ENCODE measurements at places on chromosomes 1 and 21.

DNA sequence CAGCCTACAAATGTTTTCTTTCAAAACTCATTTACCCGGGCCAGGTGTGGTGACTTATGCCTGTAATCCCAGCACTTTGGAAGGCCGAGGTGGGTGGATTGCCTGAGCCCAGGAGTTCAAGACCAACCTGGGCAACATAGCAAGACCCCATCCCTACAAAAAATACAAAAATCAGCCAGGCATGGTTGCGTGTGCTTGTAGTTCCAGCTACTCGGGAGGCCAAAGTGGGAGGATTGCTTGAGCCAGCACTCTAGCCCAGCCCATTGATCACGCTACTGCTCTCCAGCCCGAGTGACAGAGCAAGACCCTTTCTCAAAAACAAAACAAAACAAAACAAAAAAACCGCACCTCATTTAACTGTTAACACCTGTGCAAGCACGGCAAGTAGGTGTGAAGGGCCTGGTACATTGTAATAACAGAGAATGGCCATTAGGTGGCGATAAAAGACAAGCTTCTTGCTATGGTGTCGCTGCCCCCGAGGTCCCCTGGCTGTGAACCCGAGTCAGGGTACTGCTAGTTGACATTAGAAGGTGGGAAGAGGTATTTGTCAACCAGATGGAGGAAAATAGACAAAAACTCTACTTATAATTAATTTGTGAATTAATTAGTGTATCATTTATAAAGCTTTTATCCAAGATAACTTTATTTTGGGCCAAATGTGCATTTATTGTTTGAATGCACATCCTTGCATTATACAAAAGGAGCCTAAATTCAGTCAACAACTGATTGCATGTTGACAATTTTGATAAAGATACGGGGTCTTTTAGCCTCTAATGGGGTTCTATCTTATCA lies 66.5 kb downstream of the SH3BGR start:
- DNase-seq, result no peak

DNA sequence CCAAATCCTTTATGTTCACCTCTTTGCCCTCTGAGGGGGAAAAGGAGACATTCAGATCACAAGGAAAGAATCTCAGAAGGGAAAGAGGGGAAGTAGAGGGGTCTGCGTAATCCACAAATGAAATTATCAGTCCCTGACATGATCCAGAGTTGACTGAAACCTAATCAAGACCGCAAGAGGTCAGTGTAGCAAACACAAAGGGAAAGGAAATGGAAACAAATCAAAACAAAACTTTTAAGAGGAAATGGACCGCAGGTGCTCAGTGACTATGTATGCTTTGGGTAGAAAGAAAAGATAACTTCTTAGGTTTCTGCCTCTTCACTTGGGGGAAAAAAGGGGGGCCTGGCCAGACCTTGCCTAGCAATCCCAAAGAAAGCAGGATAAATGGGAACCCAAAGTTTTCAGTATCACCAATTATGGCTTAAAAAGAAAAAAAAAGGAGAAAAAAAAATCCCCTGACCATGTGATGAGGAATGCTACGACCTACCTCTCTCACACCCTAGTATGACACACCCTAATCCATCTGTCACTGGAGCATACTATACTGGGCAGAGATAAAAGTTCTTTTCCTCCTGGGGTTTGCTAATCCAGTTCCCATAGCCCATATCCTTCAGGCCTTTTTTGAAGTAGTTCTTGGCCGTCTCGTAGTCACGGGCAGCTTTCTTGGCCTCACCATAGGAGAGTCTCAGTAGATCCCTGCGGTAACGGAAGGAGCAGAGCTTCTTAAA lies 16.9 kb downstream of the CHRNB2 start:
- no peak for DNase-seq

DNA sequence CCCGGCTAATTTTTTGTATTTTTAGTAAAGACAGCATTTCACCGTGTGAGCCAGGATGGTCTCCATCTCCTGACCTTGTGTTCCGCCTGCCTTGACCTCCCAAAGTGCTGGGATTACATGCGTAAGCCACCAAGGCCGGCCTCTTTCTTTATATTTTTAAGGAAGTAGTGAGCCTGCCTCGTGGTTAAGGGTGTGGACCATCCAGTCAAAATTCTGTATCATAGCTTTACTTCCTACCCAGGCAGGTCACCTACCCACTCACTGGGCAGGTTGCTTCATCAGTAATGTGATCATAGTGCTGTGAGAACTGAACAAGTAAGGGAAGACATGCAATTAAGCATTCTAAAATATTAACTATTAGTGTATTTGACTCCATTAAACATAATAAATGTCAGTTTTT lies 8.1 kb upstream of the ACOT7 start:
- no peak for DNase-seq

- DNase-seq, result no peak
Measured at GRCh38 chr1:175470078-175470477, 273.3 kb downstream of the TNR start.

DNA sequence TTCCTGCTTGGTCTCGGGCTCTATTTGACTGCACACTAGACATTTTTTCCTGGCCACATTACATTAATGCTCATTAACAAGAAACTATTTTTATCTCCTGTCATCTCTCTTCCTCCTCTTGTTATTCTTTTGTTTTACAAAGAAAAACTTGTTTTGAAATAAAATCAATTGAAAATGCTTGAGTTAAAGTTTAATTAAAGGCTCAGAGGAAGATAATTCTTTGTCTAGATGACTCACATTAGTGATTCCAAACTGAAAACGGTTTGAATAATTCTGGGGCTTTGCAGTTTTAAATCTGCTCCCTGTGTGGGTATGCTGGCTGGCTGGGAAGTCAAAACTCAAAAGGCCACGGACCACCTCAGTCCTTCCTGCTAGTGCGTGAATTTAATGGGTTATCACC lies 29.6 kb downstream of the RGS5 start:
- DNase-seq, result no peak

DNA sequence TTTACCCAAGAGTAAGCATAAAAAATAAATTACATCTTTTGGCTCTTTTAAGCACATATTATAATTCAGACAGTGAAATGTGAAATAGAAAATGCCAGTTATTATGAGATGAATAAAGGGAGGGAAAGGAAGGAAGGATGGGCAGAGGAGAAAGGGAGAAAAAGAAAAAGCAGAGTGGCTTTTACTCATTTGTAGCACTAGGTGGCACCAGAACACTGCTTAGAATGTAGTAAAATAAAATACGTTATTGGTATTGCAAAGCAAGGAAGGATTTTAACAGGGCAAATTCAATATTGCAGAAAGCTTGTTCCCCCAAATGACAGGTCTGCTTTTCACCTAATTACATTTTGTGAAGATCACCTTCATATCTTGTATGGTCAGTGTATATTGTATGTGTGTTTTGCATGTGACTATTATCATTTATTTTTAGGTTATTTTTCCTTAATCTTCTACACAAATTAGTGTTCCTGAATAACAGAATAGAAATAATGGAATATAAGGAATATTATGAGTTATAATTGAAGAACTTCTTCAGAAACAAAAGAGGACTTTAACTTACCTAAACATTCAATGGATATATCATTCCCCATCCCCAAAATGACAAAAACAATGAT lies 9.1 kb upstream of the PCNX2 start:
- DNase-seq, result no peak

DNA sequence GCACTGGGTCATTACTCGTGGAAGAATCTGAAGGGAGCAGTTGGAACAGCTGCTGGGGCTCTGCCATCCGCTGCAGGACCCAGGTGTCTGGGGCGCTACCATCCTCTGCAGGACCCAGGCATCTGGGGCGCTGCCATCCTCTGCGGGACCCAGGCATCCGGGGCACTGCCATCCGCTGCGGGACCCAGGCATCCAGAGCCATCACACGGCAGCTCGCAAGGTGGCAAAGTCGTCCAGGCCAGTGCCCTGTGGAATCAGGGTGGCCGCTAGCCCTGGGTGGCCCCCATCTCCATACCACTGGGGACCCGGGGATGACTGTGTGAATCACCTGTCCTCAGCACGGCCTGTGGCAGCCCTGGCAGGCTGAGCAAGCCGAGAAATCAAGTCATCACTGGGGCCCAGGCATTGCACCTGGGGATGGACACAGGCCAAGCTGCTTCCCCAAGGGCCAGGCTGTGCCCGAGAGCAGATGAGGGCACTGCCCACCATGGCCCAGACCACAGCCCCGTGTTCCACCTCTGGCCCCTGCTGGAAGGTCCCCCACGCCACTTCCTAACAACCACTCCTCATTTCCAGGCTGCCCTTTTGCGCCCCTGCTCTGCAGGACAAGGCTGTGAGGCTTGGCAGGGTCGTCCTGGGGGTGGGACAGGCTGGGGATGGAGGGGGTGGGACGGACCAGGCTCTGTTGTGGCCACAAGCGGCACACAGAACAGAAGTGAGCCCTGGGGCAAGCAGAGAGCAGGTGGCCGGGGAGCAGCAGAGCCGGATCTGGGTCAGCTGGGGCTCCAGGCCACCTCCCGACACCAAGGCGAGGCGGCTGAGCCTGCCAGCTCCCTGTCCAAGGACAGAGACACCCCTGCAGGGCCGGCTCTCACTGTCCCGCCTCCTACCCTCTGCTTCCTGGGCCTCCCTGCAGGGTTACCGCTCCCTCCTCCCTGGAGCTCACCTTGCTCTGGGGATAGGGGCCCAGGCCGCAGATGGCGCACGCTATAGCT lies 12.7 kb downstream of the GABRD start:
- DNase-seq, result no peak

- DNase-seq, result no peak
Measured at GRCh38 chr21:42466700-42467099, 29.3 kb downstream of the RSPH1 start.

DNA sequence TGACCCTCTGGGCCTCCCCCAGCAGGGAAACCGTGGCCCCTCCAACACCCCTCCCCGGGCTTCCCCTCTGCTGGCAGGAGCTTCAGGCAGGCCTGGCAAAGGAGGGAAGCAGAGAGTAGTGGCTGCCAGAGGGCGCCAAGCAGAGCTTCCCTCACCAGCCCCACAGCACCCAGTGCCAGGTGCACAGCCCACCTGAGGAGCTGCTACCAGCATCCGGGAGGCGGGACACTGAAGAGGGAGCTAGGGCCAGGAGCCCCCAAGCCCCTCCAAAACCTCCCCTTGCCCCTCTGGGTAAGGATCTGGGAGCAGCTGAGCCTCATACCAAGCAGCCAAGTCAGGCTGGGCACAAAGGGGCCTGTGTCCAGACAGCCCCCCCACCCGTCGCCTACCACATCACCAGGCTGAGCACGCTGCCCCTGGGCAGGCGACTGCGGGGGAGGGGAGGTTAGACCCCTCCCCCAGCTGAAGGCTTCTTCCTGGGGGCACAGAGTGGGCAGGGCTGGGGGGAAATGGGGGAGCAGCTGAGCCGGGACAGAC lies 19.6 kb downstream of the CCDC24 start:
- no peak for DNase-seq

GRCh38 chr1:2382621-2383361 lies 8.6 kb downstream of the MORN1 start:
- no peak for DNase-seq

DNA sequence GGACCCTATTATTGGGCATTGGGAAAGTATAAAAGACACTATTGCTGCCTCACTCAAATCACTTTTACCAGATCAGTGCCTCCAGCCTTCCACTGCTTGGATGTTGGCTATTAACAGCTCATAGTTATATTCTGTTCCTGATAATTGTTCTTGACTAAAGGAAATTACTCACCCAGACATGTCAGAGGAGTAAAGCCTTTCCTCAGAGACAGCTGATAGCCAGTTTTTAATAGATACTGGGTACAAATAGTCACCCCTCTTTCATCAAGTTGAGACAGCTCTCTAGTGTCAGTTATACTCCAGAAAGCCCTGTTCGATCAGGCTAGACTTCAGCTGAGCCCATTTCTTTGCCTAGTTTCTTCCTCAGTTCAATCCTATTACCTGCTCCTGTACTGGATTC lies 876.1 kb upstream of the B3GALT2 start:
- DNase-seq, result no peak

GRCh38 chr21:28884481-28884880 lies 108.2 kb downstream of the LTN1 start:
- DNase-seq, result no peak

GRCh38 chr1:34354367-34354766 lies 177.7 kb downstream of the C1orf94 start:
- DNase-seq, result no peak

DNA sequence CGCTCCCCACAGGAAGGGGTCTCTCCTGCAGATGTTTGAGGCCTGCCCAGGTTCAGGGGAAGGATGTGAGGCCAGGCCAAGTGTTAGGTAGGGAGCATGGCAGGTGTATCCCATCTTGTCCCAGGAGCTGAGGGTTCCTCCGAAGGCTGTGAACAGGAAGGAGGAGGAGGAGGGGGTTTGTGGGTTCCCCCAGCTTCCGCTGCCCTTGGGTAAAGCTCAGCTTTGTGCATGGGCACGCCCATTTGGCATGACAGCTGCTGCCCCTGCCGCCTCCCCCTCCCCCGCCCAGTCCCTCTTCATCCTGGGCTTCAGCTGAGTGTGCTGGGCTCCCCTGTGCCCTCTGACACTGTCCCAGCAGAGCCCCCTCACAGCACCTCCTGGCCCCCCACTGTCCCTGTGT lies 25.5 kb downstream of the TNFRSF8 start:
- no peak for DNase-seq

DNA sequence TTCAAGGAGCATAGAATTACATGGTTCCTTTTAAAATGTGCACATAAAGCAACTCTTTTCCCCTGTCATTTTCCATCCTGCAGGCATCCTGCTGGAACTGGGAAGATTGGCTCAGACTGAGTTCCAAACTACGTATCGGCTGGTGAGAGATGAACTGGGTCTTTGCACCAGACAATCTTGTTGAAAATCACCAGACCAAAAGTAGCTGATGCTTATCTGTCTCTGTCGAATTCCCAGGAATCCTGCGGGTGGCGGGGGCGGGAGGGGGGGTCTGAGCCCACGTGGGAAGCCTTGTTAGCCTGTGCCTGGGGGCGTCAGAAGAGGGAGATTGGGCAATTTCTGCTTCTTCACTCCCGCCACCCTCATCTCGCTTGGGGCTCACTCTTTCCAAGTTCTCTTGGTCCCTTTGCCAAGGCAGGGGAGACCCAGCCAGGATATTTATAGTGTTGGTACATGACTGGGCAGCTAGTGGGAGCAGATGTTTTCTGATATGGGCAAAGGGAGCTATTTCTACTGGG lies 90.1 kb upstream of the SLC25A33 start:
- no peak for DNase-seq
